Glomerular endothelial cell (primary cell): ENCODE measurements at places on chromosomes 5 and 9.

DNA sequence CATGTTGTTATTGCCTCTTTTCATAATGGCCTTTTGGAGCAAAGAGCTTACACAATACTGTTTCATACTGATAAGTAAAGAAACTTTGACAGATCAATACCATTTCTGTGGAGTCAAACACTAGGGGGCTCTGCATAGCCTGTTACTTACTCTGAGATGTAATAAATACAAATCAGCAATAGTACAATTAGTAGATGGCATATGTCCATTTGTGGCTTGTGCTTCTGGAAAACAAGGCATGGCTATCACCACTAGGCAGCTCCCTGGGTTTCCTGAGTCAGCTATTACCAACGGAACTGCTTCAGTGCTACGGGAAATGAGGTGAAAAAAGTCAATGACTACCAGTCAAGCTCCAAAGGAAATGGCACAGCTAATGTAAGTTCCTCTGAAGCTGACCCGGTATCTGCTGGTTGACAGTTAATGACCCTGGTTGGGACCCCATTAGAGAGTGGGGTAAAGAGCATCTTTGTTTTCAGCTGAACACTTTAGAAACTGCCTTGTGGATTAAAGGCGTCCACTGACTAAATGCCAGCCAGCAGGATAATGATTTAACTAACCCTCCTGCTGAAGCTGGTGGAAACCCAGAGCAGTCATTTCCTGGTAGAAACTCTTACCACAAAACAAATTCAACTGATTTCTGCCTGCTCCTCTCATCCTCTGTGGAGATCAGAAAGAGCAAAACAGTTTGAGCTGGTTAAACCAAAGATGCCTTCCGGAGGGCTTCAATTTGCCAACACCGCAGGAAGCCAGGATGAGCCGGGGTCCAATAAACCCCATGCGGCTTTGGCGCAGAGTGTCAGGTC, 69.0 kb upstream of the FAM169A start:
- peak; percentile 75 for DNase-seq

DNA sequence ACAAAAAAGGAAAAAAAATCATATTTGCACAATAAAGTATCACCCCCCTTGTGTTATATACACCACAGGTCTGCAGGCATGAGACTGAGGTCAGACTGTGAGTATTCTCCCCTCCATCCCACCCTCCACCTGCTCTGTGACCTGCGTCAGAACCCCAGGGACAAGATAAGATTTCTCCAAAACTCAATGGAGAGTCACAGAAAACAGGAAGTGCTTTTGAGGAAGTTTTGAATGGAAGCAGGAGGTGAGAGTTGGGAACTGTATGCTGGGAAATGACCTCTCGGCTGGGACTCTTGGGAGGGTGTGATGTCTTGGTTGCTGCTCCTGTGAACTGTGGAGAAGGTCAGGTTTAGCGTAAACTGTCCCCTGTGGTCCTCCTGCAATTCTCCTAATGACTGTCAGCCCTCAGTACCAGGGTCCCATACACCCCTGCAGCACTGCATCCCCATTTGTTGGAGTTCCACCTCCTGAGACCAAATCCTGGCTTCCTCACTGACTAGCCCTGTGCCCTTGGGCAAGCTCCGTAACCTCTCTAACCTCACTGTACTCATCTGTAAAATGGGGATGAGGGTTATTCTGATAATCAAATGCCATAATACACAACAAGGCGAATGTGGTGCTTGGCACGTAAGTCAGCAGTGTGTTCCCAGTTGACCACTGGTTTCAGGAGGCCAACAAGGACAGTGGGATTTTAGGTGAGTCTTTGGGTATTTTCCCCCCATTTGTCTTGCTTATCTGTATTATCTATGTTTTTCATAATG, 6.9 kb upstream of the CTSL start:
- no peak for DNase-seq

DNA sequence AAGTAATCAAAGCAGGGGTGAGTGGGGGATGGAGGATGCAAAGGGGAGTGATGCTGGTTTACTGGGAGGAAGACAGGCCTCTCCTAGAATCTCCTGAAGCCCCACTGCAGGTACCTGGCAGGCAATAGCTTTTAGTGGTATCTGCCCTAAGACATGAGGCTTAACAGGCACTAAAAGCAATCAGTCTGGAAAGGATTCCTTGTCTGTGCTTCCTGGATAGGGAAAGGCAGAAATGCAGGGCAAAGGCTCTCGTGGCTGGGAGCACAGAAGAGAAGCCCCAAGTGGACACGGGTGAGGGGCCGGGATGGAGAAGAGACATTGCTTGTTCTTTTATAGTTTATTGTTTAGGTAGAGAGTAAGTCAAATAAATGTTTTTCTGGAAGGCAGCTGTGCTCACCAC, 40.1 kb downstream of the CCNJL start:
- no peak for DNase-seq

DNA sequence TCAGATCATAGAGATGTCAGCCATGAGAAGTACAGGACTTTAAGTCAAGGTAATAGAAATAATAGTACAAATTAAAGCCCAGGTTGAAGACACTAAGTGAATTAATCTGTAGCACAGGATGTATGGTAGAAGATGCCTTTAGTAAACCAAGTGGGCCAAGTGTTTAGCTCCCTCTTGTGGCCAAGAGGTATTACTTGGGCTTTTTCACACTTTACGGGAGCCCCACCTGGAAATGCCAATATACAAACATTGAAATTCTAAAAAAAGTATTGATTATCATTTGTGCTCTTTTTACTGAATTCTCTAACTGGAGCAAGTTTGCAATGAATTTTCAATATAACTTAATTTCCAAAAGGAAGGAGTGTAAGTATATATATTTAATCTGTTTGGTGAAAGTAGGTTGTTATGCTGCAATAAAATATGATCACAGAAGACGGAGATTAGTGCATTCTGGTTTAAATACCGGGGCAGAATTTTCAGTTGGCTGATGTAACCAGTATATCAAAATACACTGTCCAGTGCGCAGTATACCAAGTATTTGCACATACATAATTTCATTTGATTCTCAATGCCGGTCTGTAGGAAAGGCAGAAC, 84.7 kb downstream of the PARP8 start:
- no peak for DNase-seq
